ENCODE measurements at places on chromosomes 5 and 9.

GRCh38 chr5:43997647-43998272 lies 391.5 kb downstream of the FGF10 start:
- no peak for DNase-seq

DNA sequence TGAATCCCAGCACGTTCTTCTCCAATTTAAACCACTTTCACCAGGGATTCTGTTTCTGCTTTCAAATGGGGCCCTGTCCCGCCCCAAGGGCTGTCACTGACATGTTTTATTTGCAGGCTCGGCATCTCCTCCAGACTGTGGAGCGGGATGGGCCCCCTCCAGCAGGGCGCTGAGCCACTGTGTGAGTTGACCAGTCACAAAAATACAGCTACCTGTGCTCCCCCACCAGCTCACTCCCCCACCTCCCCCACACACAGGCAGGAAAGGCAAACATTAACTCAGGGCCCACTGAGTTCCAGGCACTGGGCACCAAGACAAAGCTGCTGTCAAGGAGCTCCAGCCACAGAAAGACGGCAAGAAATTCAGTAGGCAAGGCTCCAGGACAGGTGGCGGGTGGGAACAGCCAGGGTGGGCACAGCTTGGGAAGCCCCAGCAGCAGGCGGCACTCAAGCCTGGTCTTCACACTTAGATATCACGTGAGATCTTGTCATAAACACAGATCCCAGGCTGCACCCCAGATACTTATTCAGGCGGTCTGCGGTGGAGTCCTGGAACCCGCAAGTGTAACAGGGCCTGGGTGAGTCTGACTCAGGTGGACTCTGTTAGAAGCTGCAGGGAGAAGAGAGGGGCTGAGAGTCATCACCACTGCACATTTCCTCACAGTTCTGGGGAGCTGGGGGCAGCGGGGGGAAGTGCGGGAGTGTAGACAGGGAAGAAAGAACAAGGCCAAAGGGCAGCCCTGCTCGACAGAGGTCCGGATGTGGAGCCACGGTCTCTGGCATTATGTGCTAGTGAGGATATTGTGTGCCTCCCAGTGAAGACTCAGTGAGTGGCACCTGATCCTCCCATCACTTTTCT lies 44.7 kb downstream of the OR2V1 start:
- DNase-seq: no peak

GRCh38 chr5:159902444-159903121 lies 13.7 kb upstream of the ADRA1B start:
- no peak for DNase-seq

DNA sequence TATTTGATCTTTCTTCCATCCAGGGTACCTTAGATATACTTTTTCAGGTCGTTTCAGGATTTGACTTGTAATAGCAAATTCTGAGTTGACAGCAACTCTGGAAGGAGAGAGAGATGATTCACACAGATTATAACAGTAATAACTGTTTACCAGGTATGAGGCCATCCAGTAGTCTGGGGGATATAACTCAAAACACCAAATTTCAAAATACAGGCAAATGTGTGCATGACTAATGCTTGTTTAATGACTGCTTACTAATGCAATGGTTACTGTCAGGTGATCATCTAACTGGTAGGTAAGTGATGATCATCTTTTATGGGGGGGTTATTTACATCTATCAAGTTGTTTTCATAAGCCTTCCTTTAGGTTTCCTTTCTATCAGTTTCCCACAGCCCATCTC lies 412.3 kb downstream of the MAT2B start:
- no peak for DNase-seq

DNA sequence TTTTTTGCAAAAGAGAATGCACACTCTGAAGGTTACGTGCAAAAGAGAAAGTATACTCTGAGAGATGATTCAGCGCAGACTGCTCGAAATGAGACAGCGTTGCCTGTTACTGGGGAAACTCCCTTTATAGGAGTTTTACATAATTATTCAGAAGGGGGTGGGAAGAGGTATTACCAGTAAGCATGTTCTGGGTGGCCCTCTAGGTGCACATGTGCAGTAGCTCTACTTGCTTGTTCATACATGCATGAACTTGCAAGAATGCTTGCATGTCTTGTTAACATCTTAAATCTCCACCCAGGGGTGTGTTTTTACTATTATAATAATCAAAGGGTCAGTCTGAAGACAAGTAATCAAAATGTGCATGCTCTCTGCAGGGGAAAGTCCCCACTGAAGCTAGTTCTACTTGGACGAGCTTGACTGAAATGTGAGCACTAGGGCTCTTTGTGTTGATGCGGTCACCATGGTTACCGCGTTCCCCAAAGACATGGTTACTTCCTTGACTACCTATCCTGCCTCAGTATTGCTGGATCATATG lies 75.5 kb downstream of the SGCD start:
- peak; percentile 59 for DNase-seq

DNA sequence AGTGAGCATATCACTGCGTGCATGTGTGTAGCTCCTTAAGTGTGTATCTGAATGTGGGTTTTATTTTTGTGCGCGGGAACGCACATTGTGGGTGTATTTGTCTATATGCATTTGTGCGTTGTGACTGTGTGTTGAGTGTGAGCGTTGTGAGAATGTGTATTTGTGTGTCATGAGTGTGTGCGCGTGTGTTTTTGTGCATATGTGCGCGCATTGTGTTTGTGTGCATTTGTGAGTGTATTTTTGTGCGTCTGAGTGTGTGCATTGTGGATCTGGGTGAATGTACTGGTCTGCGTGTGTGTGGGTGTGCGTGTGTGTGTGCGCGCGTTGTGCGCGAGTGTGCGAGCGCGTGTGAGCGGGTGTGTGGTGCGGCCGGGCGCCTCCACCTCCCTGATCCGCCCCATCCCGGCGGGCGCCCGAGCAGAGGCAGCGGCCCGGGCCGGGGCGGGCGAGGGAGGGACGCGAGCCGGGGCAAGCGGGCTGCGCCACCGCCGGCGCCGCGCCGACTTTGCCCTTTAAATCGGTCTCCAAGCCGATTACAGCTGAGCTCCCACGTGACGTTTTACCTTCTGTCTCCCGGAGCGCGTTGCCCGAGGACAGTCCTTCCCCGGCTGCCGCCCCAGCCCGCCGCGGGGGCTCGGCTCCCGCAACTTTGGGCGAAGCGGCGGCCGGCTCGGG lies at the start of gene RASGRF2:
TSS of gene RASGRF2 (plus strand) at position 596 of the 675 bp plus-strand sequence. CDS start 376 bp downstream, outside the sequence.
- no peak for DNase-seq

- DNase-seq: no peak
These were observed 628.3 kb downstream of the DNAH5 start for GRCh38 chr5:13316176-13316575.

GRCh38 chr5:39055027-39055767 lies 19.0 kb downstream of the RICTOR start:
- DNase-seq: no peak

DNA sequence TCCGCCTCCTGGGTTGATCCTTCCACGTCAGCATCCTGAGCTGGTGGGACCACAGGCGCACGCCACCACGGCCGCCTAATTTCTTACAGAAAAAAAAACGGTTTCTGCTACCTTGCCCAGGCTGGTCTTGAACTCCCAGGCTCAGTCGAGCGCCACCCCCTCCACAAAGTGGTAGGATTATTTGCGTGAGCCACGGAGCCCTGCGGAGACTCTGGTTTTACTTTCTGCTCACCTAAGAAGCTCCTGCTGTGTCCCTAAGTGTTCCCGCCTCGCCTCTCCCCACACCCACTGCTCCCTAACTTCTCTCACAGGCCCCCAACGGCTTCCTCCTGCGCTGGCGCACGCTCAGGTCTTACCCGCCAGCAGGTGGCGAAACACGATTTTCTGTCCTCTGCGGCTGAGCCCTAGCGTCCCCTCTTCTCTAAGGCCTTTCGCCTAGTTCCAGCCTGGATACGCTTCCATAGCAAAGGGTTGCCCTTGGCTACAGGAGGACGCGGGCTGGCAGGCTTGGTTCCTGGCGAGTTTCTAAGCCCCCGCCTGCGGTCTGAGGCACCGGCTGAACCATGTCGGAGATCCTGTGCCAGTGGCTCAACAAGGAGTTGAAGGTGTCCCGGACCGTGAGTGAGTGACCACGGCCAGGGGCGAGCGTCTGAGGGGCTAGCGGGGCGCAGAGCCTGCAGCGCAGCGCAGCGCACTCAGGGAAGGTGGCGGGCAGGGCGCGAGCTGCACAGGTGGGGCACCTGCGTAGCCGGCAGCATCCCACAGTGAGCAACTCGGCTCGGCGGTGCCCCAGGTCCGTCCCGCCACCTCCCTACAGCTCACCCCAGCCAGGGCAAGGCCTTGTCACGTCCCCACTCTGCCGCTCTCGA lies at the start of gene SPEF2:
TSS of gene SPEF2 (plus strand) at position 429 of the 869 bp plus-strand sequence. CDS start at position 564, 135 bp downstream.
- DNase-seq: peak; percentile 85

- DNase-seq: no peak
These were observed 24.9 kb upstream of the SMU1 start for GRCh38 chr9:33101104-33101951.

GRCh38 chr5:3778000-3778550 lies 182.4 kb downstream of the IRX1 start:
- DNase-seq: no peak

GRCh38 chr9:19408316-19408692 lies 505 bp upstream of the ACER2 start:
- no peak for DNase-seq

DNA sequence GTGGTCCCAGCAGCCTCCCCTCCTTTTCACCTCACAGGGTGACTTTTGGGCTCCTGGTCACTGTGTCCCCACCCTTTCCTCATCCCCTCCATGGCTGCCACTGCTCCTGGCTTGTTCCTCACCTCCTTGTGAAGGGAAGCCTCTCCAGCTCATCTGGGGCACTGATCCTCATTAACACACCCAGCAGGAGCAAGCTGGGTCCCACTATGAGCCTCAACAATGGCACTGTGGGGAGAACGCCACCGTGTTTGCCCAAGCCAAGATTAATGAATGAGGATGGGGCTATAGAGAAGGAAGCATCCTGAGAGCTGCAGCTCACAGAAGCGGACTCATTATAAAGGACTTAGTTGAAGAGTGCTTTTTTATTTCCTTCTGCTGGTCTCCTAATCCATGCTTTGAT lies 118.4 kb downstream of the MARCHF11 start:
- DNase-seq: no peak

DNA sequence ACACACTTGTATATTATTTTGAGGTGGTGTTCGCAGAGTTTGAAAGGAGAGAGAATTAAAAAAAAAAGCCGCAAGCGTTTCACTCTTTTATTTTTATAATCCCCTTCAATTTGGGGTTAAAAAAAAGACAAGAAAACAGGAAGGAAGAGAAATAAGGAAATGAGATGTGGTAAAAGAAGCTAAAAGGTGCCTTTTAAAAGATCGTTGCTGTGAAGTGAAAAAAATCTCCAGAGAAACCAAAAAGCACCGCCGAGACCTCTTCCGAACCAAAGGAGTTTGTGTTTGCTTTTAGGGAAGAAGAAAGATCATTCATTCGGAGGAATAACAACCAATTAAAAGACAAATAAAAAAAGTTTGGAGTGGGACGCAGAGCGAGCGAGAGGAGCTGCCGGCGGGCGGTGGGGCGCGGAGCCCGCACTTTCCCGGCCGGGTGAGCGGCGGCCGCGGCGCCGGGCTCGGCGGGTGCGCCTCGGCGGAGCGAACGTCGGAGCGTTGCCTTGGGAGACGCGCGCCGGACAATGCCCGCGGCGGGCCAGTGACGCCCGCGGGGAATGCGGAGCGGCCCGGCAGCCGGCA lies 355 bp downstream of the TLE4 start:
- DNase-seq: no peak

DNA sequence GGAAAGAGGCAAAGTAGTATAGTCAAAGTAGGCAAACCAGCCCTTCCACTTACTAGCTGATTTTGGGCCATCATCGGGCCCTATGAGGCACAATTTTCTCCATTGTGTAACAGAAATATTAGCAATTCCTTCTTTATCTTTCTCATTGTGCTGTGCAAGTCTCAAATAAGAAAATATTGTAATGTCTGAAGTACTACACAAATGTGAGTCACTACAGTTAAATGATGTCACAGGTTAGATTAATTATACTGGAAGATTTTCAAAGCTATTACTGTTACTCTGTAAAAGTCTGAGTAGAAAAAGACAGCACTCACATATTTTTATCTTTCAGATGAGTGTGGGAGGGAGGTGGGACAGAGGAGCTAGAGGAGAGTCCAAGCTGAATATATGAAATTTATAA lies 12.4 kb upstream of the TMC1 start:
- DNase-seq: no peak

DNA sequence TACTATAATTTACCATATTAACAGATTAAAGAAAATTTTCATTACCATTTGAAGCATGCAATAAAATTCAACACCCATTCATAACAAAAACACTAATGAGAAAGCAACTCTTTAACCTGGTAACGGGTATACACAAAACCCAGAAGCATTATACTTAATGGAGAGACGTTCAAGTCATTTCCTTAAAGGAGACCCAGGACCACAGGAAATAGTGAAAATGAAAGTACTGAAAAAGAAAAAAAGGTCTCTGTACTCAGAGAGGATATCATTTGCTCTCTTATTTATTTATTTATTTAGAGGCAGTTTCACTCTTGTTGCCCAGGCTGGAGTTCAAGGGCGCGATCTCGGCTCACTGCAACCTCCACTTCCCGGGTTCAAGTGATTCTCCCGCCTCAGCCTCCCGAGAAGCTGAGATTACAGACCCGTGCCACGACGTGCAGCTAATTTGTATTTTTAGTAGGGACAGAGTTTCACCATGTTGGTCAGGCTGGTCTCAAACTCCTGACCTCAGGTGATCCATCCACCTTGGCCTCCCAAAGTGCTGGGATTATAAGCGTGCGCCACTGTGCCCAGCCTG lies 61.6 kb downstream of the SETX start:
- DNase-seq: no peak

DNA sequence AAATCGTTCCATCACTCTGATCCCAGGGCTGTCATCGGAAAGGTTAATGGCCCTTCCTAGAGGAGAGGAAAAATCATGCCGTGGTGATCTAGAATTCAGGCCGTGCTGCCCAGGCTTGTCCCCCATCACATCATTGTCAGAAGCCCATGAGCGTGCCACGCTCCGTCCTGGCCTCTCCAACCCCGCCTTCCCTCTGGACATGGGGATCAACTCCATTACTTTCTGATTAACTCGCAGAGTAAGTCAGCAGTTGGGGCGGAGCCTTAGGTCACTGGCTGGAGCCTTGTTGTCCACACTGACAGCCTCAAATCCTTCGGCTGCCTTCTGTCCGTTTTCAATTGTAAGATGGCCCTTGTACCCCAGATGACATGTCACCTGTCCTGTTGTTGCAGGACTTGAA lies 75.0 kb downstream of the MVB12B start:
- DNase-seq: no peak

DNA sequence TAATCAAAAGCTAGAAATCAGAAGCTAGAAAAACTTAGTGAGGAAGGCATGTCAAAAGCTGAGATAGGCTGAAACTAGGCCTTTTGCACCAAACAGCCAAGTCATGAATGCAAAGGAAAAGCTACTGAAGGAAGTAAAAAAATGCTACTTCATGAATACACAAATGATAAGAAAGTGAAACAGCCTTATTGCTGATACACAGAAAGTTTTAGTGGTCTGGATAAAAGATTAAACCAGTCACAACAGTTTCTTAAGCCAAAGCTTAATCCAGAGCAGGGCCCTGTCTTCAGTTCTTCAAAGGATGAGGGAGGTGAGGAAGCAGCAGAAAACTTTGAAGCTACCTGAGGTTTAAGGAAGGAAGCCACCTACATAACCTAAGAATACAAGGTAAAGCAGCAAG lies 102.5 kb upstream of the SH3GL2 start:
- no peak for DNase-seq

All from iPS DF 19.7 (cell line).